ENCODE measurements at places on chromosomes 3 and 15.

DNA sequence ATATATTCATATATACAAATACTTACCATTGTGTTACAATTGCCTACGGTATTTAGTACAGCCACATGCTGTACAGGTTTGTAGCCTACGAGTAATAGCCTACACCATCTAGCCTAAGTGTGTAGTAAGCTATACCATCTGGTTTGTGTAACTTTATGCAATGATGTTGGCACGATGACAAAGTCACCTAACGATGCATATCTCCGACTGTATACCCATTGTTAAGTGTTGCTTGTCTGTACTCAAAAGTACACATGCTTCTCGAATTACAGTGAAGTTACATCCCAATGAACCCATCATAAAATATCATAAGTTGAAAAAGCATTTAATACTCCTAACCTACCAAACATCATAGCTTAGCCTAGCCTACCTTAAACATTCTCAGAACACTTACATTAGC is 327.1 kb downstream of the KBTBD8 start:
- DNase-seq, result no peak

- DNase-seq, result no peak
Observed at GRCh38 chr3:132088291-132088690, 53.5 kb upstream of the CPNE4 start.

- no peak for DNase-seq
Observed at GRCh38 chr3:156687023-156687422, 12.6 kb downstream of the TIPARP start.

DNA sequence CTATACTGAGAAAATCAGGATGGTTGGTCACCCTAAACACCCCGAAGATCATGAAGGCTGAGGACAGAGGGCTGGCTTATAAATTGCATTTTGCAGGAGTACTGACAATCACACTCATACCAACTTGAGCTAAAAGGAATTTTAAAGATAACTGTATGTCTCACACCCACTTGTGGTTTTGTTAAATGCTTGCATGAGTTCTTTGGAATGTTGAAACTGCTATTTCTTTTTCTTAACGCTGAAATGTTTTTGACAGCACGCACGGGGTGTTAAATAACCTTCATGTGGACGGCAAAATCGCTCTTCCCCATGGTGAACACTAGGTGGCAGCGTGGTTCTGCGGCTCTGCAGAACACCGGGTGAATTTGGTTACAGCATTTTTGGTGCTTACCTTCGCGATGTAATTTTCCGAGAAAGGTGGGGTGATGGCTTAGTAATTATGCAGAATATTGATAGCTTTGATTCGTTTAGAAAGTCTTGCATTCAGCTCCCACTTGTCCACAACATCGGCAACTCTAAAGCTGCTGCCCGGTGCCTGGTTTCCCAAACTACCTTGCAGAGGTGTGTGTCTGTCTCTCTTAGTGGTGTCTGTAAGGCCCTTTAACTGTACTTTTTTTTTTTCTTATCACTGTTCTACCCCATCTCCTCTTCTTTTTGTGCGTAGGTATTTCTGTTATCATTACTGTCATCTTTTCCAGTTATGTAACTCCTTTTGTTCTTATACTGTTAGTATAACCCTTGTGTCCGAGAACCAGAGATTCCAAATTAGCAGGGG is 51.7 kb downstream of the ARNT2 start:
- DNase-seq, result no peak

- no peak for DNase-seq
Observed at GRCh38 chr3:38542401-38543298, 46.5 kb downstream of the EXOG start.

- DNase-seq, result no peak
Observed at GRCh38 chr3:72238010-72238691, 453.2 kb upstream of the PROK2 start.

- DNase-seq, result no peak
Observed at GRCh38 chr15:41169781-41170180, 53.7 kb upstream of the INO80 start.

DNA sequence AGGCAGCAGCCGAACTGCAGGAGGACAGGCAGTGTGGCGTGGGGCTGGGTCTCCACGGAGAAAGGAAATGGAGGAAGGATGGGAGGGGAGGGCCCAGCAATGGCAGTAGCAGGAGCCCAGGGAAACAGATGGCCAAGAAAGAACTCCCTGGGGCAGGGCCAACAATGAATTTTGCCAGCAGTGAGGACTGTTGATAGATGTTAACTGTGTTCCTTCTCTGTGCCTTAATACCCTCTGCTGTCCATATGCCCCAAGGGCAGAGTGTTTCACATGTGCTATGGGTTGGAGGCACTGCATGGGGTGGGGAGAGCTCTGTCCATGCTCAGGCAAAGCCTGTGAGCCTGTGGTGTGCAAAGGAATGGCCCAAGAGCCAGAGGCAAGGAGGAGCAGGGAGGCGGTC is 70.8 kb upstream of the POMGNT2 start:
- DNase-seq, result no peak

GRCh38 chr3:129121016-129121791 is 400 bp downstream of the RAB43 start:
- no peak for DNase-seq

DNA sequence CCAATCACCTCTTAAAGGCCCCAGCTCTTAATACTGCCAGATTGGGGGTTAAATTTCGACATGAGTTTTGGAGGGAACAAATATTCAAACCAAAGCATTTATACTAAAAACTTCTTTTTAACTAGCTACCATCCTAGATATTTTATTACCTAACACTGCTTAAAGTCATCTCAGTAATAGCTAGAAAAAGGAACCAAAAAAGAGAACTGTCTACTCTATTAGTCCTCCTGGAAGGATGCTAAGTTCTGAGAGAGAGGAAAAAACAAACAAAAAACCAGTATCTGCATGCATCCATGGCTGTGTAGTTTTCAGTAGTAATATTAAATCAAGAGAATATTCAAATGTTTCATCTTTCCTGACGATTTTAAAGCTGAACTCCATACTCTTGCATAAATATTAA is 5.8 kb downstream of the CPOX start:
- DNase-seq, result no peak

DNA sequence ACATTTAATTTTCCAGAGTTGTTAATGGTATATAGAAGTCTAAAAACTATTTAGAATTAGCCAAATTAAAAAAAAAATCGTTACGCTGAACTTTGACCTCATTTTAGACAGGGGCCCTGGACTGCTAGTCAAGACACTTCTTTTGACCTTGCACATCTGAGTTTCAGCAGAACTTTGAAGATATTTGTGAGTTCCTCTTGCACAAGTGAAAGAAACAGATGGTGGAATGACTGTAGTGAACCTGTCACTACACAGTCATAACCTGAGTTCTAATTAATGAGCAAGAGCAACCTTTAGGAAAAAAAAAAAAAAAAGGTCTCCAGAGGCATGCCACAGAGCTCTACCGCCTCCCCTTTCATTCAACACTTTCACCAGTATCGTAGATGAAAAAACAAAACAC is 5.3 kb downstream of the MYO5C start:
- no peak for DNase-seq

DNA sequence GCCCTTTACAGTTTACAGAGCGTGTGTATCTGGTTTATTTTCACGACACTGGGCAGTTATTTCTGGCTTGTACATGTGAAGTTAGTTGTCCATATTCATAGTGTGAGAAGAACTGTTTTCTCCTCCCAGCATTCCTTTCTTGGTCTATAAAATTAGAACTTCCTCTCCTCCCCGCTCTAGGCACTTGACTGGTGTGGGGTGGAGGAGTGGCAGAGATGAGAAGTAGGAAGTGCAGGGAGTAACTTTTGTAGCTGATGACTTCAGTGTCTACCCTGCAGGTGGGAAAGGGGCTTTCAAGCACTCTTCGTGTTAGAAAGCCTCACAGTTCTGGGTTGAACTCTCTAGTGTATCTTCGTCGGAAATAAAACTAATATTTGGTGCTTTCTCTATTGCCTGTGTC is 13.4 kb downstream of the APOD start:
- no peak for DNase-seq

DNA sequence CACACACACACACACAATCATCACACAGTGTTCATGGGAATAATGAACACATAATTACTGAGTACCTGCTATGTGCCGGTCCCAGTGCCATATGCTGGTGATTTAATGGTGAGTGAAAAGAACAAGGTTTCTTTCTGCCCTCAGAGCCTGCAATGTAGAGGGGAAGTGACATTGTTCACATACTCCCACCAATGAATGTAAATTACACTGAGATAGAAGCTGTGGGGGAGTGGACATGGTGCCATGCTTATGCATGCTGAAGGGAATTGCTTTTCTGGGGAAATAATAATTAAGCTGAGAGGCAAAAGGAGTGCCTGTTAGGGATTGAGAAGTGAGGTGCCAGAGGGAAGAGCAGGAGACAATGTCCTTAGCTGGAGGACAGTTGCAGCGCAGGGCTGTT is 175.1 kb downstream of the MFSD1 start:
- no peak for DNase-seq

DNA sequence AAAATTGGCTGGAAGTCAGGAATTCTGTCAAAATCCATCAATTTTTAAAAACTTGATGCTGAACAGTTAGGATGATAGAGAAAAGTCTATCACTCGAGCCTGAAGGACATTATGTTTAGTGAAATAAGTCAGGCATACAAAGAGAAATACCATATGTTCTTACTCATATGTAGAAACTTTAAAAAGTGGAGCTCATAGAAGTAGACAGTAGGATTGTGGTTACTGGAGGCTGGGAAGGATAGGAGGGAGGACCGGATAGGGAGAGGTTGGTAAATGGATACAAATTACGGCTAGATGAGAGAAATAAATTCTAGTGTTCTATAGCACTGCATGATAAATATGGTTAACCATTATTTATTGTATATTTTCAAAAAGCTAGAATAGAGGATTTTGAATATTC is 389.5 kb upstream of the RASGRP1 start:
- no peak for DNase-seq

- DNase-seq, result no peak
Observed at GRCh38 chr3:37666618-37667017, 195.1 kb upstream of the CTDSPL start.

DNA sequence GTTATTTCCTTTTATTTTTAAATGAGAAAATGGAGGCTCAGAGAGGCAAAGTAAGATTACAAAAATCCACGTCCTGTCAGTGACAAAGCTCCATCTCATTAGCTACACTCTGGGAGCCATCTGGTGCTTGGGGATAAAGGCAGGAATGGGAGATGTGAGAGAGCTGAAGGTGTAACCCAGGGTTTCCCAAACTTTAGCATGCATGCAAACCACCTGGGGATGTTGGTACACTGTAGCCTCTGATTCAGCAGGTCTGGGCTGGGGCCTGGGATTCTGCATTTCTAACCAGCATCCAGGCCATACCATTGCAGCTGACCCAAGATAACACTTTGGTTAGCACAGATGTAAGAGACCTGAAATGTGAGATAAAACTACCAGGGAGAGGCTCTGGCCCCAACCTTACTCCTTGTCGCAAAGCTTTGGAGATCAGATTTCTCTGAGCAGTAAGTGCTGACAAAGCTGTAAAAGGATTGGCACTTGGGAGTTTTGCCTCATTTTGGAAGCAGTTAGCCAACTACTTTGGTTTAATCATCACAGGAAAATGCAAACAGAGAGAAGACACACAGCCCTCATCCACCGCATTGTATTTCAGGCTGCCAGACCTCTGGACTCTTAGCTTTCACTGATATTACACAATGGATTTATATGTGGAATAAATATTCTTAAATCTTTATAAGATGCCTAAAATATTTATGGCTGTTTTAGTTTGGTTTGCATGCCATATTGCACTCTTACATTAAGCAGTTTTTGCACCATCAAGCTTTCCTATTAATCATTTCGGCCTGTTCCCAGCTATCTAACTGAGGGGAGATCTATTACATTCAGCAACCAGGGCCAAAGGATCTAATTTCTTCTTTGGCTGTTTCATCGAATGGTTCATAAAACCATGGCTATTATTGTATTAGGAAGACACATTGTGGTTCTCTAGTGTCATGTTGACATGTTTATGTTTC is 263.0 kb downstream of the EBLN2 start:
- no peak for DNase-seq

GRCh38 chr3:141789281-141789680 is 26.1 kb downstream of the GRK7 start:
- no peak for DNase-seq

DNA sequence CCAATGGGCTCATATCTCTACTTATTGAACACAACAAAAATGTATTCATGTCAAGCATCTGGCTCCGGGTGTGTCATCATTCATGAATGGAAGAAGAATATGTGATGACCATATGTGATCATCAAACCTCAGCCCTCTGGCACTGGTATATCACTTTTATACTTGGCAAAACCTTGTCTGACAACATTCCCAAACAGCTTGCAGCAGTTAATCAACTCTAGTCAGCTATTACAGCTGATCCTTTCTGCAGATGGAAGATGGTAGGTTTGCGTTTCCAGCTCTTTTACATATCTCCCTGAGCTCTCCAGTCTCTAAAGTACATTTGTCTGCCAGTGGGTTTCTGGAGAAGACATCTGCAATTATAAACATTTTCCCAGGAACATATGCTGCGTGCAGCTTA is 6.6 kb downstream of the PLSCR5 start:
- no peak for DNase-seq

DNA sequence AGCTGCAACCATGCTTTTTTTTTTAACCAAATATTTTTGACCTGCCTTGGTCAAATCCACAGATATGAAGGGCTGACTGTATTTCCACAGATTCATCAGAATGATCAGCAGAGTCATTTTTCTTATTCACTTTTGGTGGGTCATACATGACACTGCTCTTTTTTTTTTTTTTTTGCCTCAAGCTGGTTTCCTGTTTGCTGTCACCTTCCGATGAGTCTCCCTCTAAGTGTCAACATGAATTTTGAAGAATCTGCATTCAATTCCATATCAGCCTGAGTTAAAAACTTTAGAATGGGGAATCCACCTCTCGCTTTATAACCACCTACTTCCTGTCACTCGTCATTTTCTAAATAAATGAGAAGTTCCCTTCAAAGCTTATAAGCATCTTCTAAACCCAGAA is 2.2 kb upstream of the SLC12A8 start:
- no peak for DNase-seq

GRCh38 chr3:9777694-9778021 is 7.9 kb upstream of the CAMK1 start:
- DNase-seq, result no peak

- no peak for DNase-seq
Observed at GRCh38 chr15:65101411-65101890, 13.5 kb downstream of the UBAP1L start.

DNA sequence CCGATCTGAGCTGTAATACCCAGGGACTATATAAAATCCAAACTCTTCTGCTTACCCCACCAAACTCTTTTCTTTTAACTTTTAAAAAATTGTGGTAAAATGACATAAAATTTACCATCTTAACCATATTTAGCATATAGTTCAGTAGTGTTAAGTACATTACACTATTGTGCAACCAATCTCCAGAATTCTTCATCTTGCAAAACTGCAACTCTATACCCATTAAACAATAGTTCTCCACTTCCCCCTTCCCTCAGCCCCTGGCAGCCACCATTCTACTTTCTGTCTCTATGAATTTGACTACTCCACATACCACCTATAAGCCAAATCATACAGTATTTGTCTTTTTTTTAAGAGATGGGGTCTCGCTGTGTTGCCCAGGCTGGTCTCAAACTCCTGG is 38.7 kb downstream of the SENP8 start:
- no peak for DNase-seq

Data from cortex of kidney (tissue), 1 donor.